ENCODE measurements at places on chromosomes 7 and 10.

DNA sequence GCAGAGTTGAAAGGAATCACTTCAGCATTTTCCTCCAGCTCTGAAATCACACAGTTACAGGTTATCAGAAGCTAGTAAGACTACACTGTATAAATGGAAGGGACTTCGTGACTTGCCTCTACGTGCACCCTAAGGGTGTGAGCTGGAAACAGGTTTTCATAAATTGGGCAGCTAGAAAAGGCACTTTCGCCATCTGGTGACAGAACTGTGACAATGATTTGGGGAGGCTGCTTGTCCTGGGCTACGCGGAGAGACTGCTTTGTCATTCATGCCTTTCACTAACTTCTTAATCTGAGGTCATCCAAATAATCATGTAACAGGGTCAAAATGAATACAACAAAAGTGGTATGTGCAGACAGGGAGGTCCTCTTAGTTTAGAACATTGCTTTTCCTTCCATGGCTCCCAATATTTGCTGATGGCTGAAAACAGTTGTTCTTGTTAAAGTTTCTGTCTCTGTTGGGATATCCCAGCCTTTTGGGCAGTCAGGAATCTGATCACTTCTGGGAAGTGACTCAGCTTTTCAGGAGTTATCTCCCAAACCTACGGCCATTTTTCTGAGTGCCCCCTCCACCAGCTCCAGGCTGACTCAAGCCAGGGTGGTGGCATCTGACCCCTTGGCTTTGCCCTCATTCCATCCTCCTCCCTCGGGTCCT is 17.8 kb downstream of the VWC2 start:
- DNase-seq = no peak

GRCh38 chr7:141430455-141431139 is 120.6 kb upstream of the AGK start:
- DNase-seq = no peak

- DNase-seq = no peak
Observed at GRCh38 chr10:79098061-79098460, 29.3 kb downstream of the ZMIZ1 start.

GRCh38 chr7:101164071-101164840 is 1.1 kb downstream of the VGF start:
- DNase-seq = no peak

Data from suprapubic skin (tissue), 4 donors.